ENCODE measurements at places on chromosomes 1 and 21.

DNA sequence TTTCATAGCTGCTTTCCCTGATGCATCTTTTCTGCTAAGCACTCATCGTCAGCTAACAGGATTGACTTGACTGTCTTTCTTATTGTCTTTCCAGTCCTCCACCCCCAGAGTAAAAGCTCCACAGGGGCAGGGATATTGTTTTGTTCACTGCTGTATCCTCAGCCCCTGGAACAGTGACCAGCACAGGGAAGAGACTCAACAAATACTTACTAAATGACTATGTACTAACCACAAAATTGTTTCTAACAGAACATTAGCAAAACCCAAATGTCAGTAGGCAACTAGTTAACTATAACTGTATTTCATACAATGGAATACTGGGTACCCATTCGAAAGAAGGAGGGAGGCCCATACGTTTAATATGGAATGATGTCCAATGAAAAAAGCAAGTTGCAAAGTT, 53.0 kb downstream of the BCAR3 start:
- DNase-seq, result no peak

GRCh38 chr1:221824025-221824424, 82.1 kb upstream of the DUSP10 start:
- DNase-seq, result peak; percentile 34

DNA sequence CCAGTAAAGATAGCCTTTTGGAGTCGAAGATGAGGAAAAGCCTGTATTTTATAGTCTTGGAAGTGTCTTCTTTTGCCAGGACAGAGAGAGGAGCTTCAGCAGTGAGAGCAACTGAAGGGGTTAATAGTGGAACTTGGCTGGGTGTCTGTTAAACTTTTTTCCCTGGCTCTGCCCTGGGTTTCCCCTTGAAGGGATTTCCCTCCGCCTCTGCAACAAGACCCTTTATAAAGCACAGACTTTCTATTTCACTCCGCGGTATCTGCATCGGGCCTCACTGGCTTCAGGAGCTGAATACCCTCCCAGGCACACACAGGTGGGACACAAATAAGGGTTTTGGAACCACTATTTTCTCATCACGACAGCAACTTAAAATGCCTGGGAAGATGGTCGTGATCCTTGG, at the start of gene VCAM1:
TSS of gene VCAM1 (plus strand) at position 253 of the 400 bp plus-strand sequence. CDS start at position 372, 119 bp downstream.
- no peak for DNase-seq

DNA sequence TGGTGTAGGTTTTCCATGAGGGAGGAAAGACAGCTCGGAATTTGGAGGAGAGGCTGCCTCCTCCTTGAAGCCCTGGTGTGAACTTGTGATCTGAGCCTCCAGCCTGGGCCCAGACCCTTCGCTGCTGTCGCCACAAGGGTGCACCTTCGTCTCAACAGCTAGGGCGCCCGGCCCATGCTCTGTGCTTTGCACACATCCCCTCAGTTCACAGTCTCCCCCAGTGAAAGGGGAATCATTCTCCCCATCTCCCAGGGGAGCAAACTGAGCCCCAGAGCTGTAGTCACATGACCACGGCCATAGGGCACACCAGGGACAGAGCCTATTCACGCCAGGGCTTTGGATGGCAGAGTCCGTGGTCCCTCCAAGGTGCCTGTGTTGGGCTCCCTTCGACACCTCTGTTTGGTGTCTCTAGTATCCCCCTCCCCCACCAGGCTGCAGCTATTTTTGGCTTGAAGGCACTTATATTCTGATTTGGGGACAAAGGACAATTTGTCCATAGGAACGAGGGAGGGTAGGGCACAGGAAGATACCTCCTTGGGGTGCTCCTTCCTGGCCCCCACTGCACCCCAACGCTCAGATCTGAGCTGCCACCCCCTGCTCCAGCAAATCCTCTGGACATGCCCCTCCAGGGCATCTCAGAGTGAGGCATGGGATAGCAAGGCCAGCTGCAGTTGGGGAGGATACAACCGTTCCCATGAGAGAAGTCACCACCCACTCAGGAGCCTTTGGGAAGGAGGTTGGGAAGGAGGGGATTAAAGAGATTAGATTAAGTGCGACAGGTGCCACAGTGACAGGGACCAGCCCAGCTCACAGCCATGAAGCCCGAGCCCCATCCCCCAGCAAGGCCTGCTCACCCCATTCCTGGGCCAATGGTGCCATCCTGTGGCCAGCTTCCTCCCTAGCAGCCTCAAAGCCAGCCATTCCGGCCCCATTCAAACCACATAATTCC, 15.7 kb downstream of the MATN1 start:
- DNase-seq, result peak; percentile 71

DNA sequence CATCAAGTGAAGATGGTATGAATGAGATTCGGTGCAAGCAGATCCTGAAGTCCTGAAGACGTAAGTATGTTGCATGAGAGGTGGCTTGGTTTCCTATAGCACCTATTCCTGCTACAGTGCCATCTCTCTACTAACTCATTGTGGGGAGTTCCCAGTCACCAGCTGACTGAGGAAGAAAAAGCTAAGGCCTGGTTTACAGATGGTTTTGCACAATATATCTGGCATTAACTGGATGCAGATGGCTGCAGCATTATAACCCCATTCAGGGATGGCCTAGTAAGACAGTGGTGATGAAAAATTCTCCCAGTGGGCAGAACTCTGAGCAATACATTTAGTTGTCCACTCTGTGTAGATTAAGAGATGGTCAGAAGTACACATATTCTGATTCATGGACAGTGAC, 36.7 kb downstream of the RTCA start:
- no peak for DNase-seq

DNA sequence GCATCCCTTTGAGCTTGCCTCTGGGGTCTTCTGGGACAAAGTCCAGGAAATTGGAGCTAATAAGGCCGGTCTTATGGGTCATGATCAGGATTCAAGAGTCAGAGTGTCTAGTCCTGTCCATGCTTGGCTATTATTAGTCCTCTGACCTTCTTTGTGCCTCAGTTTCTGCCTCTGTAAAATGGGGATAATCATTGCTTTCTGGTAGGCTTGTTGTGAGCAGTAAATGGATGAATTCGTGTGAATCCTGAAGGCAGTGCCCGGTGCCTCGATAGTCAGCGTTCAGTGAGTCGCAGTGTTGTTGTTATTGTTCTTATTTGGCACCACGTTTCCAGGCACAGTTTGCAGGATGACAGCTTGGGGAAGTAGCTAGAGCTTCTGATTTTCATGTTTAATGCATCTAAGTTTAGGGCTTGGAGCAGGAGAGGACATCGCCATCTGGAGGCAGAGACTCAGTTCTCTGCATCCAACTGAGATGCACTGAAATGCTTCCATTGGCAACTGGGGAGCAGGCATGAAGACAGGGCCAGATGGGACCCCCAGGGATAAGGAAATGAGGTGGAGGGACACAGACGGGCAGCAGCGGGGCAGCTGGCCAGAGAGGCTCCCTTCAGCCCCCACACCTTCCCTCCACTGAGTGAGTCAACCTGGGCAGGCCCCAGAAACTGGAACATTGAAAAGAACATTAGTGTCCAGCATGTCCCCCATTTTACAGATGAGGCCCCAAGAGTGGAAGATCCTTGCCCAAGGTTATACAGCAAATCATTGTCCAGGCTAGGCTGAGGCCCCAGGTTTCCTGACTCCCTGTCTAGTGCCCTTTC, 160.3 kb downstream of the PTPRU start:
- no peak for DNase-seq

DNA sequence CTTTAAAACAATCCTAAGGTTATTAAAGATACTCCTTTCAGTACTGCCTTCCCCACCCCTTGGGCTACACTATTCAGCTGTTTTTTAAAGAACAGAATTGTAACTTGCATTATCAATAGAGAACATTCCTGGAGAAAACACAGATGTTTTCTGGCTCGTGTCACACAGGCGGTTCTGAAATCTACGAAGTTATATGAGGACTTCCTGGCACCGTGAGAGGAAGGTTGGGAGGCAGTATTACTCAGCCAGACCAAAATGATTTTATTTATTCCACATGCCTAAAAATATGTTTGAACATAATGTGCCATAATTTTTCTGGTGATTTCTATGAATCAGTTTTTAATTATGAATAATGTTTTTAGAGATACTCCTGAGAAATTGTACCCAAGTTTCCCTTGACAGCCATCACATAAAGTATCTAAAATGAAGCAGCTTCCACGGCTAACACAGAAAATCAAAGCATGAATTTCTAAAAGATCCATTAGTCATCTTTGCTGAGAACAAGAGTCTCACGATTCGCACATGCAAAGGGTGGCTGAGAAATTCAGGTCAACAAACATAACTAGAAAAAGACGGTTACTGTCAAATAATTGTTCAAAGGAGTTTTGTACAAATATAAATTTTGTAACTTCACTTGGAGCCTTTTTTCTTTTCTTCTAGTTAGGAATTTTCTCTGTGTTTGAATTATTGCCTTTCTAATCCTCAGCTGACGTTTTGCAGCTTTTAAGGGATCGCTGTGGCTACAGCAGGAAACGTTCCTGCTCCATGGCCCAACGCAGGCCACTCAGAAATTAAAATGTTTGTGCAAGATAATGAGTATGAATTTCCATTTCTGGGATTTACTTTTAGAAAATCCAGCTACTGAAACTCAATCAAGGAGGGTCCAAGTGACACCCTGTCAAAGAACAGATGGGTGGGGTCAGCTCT, 8.0 kb upstream of the SIM2 start:
- no peak for DNase-seq

GRCh38 chr1:228875741-228876140, 140.5 kb downstream of the RHOU start:
- DNase-seq, result no peak

- no peak for DNase-seq
These were observed 263.8 kb downstream of the NEGR1 start for GRCh38 chr1:72018562-72018961.

DNA sequence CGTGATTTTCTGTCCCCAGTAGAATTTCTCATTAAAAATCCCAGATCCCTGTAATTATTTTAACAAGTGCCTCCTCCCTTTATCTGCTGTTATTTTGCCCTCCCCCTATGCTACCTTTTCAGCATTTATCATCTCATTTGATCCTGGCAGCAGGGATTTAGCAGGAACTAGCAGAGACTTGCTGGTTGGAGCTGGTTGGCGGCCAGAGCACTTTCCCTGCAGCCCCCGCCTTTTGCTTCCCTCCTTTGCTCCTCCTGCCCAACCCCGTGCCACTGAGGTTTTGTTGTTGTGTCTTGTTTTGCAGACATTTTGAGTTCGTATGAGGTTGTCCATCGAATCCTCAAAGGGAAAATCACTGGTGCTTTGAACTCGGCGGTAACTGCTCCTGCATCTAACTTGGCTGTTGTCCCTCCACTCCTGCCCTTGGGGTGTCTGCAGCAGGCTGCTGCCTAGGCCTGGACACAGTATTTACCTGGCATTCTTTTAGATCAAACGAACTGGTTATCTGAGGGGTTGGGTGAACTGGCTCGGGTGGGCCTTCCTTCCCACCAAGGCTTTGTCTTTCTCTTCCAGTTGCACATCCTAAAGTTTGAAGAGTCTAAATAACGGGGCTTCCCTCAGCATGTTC, 11.2 kb downstream of the UBE2Q1 start:
- DNase-seq, result no peak

DNA sequence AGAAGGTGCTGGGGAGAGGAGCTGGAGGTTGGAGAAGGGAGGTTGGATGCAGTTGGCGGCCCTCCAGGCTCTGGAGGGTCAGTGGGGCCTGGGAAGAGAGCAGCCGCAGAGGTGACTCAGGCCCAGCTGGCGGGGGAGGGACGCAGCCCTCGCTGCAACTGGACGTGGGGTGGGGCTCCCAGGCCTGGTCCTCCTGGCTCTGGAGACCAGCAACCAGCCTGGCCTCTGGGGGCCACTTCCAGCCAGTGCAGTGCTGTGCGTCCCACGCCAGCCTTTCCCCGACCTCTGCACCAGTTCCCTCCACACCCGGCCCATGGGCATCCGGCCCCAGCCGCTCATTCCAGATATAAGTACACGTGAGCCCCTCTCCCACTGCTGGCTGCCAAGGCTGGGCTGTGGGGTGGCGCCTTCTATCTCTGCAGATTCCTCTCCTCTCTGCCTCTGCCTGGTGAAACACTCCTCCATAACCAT, 38.0 kb upstream of the COL18A1 start:
- DNase-seq, result no peak

DNA sequence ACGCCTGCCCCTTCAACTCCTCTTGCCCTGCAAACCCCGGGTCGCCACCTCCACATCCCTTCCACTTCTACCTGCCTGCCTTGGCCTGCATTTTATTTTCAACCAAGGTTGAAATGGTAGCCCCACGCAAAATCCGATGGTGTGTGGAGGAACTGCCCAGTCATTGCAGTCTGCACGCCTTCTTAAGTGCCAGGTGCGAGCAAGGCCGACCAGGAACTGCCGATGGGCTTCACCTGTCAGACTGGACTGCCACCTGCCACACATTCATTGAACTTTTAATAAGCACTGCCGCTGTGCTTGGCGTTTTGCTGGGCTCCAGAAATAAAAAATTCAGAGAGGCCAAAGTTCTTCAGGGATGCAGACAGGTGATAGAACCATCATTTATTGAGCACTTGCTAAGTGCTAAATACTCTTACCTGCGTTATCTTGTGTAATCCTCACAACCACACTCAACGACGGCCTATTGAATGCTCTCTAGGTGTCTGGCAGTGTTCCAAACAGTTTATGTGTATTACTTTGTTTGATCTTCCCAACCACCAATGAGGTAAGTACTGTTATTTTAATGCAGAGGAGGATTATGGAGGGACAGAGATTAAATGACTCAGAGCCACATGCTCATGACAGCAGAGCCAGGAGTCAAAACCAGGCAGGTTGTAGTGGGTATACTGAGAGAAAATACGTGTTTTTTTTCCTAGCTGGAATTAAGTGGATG, 36.2 kb downstream of the CACHD1 start:
- peak; percentile 5 for DNase-seq

- DNase-seq, result no peak
These were observed 819 bp downstream of the SLC25A34 start for GRCh38 chr1:15736892-15737261.

GRCh38 chr1:230291731-230292620, 134.2 kb downstream of the PGBD5 start:
- no peak for DNase-seq

- DNase-seq, result no peak
These were observed 601.5 kb upstream of the ZP4 start for GRCh38 chr1:238492271-238492670.

DNA sequence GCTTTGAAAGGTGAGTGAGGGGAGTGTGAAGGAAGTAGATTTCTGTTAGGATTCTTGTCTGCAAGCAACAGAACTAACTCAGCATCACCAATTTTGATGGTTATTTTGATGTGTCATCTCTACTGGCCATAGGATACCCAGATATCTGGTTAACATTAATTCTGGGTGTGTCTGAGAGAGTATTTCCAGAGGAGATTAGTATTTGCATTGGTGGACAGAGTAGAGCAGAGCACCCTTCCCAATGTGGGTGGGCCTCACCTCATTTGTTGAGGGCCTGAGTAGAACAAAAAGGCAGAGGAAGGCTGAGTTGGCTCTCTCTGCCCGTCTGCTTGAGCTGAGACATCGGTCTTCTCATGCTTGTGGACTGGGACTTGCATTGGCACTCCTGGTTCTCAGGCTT, 121.8 kb upstream of the POU3F1 start:
- no peak for DNase-seq

- DNase-seq, result no peak
These were observed 31.6 kb downstream of the DOP1B start for GRCh38 chr21:36188081-36188681.

GRCh38 chr1:209883341-209883971, 54.6 kb upstream of the SYT14 start:
- no peak for DNase-seq

All from stimulated activated CD4-positive, alpha-beta T cell treated with anti-CD3 and anti-CD28 coated beads, Interleukin-1b, Interleukin-23, amount 100 ng/mL, for 48 hours (primary cell).